Caco-2 (cell line): ENCODE measurements at places on chromosomes 7 and 10. TPM values are rescaled to one million over a fixed set of nuclear protein-coding genes. Genes with fewer than 3 reads are reported as not detected.

SPDYE16 gene
- 0.34 and 0.44 TPM in 2 replicates for total RNA-seq

CD36 gene
- total RNA-seq, result not detected in 2 replicates

MMRN2 gene
- total RNA-seq, result 0.21 and 0.64 TPM in 2 replicates

NAPEPLD gene
- total RNA-seq, result 16.9 and 18.9 TPM in 2 replicates

ZNF679 gene
- not detected in 2 replicates for total RNA-seq

PIP gene
- total RNA-seq, result not detected in 2 replicates

SRRM3 gene
- total RNA-seq, result 0.86 and 1.7 TPM in 2 replicates

IRF5 gene
- total RNA-seq, result 1.2 and 1.8 TPM in 2 replicates
